ENCODE measurements at places on chromosomes 6 and 20.

DNA sequence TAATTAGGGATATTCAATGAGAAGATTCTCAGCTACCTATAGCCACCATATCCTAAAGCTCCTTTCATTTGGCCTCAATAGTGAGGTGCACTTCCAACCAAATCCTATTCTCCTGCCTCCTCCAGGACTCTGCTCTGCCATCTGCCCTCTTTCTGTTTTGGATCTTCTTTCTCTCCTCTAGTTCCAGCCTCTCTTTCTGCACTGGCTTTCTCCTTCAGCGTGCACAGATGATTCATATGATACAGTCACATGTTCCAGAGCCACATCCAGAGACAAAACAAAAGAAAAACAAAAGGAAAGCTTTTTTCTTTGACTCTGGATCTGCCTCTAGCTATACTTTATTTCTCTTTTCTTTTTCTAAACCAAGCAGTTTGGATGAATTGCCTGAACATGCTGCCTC, 531.9 kb upstream of the MAN1A1 start:
- DNase-seq, result no peak

- DNase-seq, result no peak
Observed at GRCh38 chr20:61449916-61450315, 197.9 kb downstream of the CDH4 start.

GRCh38 chr20:62726716-62727583, 18.3 kb downstream of the NTSR1 start:
- no peak for DNase-seq

DNA sequence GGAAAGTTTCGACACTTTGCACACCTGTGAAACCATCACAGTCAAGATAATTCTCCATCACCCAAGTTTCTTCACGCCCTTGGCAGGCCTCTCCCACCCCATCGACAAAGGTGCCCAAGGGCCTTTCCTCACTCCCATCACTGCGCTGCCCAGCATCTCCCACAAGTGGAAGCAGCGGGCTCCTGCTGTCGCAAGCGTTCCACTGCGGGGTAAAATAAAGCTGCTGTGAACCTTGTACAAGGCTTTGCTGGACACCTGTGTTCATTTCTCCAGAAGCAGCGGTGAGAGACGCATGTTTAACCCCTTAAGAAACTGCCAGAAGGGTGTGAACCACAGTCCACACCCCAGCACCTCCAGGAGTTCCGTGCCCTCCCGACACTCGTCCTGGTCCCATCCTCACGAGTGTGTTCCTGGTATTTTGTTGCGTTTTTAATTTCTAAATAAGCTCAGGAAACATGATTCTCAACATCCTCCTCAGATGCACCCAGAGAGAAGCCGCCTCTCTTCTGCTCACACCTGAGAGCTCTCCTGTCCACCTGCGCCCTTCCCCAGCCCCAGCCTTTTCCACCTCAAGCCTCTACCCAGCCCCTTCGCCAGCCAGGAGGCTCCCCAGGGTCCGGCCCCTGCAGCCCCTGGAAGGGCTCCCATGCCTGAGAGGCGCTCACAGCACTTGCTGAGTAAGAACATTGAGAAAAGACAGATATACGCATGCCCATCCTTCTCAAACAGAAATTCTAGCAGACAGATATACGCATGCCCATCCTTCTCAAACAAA, 97.5 kb downstream of the TAF4 start:
- DNase-seq, result no peak

GRCh38 chr20:25294459-25295385, 46.8 kb downstream of the PYGB start:
- DNase-seq, result no peak

- no peak for DNase-seq
Observed at GRCh38 chr6:1624058-1624850, 14.5 kb downstream of the FOXC1 start.

DNA sequence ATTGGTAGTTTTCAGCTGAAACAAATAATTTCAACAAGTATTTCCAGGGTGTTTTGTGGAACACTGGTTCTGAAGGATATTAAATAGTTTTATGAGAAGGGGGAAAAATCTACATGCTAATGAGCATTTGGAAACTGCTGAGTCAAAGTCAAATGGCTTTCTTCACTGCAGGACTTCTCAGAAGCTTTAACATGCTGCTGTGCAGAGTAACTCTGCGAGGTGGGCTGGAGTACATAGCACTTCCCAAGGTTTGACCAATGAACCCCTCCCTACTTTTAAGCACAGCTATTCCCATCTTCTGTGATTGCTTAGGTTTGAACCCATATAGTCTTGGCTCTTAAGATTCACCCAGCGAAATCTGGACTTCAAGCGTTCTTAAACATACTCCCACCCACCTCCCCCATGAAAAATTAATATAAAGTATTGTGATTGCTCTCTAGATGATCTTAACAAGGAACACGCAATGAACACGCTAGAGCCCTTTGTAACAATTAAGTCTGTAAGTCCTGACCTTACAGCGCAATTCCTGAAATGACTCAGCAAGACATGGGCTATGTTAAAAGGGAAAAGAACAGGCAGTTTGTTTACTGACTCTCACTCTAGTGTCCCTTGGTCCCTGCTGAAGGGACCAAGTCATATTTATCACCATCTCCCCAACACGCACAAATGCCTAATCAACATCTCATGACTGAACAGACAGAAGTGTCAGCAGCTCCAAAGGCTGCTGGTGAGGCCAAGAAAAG, 105.2 kb downstream of the NFATC2 start:
- no peak for DNase-seq

- DNase-seq, result no peak
Observed at GRCh38 chr6:161622779-161623178, 348.9 kb upstream of the AGPAT4 start.

DNA sequence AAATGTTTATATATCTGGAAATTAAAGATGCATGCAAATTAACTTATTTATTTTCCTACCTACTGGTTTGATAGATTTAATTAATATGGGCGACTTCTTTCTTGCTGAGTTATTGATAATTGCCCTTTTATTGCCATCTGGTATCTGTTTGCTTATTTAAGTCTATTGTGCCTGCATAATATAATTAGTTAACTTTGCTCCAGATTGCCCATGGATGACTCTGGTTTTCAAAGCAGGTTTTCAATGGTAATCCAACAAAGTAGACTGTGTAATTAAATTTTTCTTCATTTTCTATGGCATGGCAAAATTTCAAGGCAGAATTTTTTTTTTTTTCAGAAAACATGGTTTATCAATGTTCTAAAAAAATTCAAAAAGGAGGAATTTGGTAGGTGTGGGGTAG, 1092.0 kb downstream of the GRIK2 start:
- DNase-seq, result no peak

- DNase-seq, result no peak
Observed at GRCh38 chr6:169896826-169897456, 145.5 kb downstream of the ERMARD start.

GRCh38 chr20:22572491-22572890, 11.9 kb downstream of the FOXA2 start:
- no peak for DNase-seq

DNA sequence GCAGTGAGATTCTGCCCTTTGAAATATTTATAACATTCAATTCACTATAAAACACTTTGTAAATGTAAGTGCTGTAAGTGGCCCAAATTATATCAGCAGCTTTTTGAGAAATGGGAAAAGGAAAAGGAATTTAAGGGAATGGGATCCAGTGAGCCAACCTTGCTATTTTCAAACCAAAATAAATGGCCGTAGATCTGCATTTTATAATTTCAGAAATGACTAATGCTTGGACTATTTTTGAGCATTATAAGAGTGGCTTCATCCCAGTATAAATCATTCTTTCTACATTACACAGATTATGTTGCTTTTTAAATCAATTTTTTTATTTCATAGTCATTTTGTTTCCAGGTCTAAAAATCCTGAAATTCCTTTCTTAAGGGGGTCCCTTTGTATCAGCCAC, 49.2 kb downstream of the ANKRD6 start:
- DNase-seq, result no peak

DNA sequence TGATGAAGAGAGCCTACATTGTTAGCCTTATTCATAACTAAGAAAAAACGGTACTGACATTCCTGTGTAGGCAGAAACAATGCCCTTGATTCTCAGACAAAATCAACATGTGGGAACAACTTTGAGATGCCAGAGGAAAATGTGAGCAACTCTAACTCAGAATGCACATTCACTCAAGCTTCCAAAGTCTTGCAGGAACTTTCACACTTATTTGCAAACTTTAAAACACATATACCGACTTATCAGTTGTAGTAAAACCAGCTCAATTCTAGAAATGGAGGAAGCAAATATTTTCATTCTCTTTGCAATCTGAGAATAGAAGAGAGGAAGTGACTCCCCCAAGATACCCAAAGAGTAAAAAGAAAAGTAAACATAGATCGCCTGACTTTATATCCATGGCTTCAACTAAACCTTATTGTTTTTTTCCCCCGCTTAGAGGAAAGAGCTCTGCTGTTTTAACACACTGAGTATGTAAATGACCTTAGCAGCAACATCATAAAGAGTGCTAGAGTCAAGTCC, 117.6 kb downstream of the EPB41L2 start:
- no peak for DNase-seq

DNA sequence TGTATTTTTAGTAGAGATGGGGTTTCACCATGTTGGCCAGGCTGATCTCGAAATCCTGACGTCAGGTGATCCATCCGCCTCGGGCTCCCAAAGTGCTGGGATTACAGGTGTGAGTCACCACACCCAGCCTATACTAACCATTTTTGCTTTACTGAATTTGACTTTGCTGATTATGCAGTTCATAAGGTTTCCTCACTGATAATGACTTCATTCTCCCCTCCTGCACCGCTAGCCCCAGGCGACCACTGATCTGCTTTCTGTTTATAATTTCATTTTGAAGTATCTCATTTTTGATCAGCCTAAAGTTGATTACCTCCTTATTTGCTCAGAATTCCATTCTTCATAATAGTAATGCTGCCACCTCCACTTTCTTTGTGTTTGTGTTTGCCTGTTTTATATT, 48.7 kb upstream of the FAM83D start:
- DNase-seq, result no peak

GRCh38 chr6:52522151-52522626, 54.7 kb downstream of the TRAM2 start:
- no peak for DNase-seq

- no peak for DNase-seq
Observed at GRCh38 chr6:157669747-157670216, 153.3 kb upstream of the SNX9 start.

- DNase-seq, result no peak
Observed at GRCh38 chr6:41570259-41570615, 24.1 kb downstream of the FOXP4 start.

- no peak for DNase-seq
Observed at GRCh38 chr6:138537106-138537505, 37.8 kb upstream of the NHSL1 start.

DNA sequence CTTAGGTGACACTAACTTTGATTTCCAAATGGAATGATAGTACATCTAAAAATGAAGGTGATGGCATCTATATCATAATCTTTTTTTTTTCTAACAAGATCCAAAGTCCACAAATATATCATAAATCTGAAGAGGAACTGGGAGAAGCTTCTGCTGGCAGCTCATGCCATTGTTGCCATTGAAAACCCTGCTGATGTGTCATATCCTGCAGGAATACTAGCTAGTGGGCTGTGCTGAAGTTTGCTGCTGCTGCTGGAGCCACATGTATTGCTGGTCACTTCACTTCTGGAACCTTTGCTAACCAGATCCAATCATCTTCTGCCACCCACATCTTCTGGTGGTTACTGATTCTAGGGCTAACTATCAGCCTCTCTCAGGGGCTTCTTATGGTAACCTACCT, 27.4 kb upstream of the KHDC1 start:
- DNase-seq, result no peak

- no peak for DNase-seq
Observed at GRCh38 chr6:118581489-118581959, 33.4 kb downstream of the PLN start.

DNA sequence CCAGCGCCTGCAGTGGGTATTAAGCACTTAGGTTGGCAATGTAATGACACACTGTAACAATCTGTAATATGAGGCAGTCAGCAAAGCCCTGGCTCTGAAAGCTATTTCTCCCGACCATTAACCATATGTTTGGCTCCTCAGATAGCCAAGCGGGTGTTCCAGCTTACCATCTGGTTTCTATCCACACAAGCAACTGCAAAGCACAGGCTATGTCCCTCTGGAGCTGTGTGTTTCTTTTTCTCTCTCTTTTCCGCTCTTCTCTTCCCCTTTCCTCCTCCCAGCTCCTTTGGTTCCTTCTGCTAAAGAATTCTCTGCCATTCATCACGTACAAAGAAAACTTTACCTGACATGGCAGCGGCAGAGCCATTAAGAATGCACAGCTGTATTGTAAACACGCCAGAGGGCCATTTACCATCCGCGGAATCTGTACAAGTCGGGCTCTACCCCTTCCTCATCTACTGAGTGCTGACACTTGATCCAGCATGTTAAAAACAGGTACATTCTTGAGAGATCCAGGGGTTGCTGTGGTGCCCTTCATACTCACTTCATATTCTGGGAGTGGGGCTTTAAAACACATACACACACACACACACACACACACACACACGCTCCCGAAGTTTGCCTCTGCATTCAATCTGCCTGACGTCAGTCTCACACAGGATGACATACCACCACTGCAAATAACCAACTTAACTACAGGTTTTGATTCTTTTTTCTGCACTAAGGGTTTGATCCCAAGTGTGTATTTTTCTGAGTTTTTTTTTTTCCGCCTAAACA, 77.2 kb downstream of the BACH2 start:
- peak; percentile 53 for DNase-seq

- DNase-seq, result no peak
Observed at GRCh38 chr6:53104916-53105315, 39.7 kb downstream of the FBXO9 start.

DNA sequence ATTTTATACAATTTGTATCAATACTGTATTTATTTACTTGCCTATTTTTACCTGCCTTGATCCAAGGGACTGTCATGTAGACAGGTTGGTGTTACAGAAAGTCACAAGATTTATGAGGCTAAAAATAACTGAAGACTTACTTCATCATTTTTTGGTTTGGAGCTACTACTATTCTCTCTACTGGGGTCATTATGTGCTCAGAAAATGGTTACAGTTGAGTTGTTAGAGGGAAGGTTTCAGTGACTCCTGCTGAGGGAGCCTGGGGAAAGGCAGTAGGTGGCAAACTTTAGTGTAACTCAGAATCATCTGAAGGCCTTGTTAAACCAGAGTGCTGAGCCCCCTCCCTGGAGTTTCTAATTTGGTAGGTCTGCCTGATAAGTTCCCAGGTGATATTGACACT, 118.8 kb downstream of the TINAG start:
- no peak for DNase-seq

- DNase-seq, result no peak
Observed at GRCh38 chr6:135537741-135538301, 40.3 kb upstream of the AHI1 start.

GRCh38 chr20:61185841-61186601, 66.0 kb upstream of the CDH4 start:
- DNase-seq, result no peak

- DNase-seq, result no peak
Observed at GRCh38 chr6:140445474-140446004, 1071.1 kb upstream of the CITED2 start.

- no peak for DNase-seq
Observed at GRCh38 chr6:34633785-34634184, 62.8 kb downstream of the ILRUN start.

GRCh38 chr6:27836783-27837624, 75.2 kb downstream of the OR2B2 start:
- peak; percentile 79 for DNase-seq

GRCh38 chr20:2703716-2704475, 11.3 kb downstream of the EBF4 start:
- no peak for DNase-seq

GRCh38 chr20:47019121-47019824, 124.6 kb downstream of the EYA2 start:
- no peak for DNase-seq

GRCh38 chr20:17430125-17430950, 100.8 kb downstream of the BFSP1 start:
- DNase-seq, result no peak
